ENCODE measurements at places on chromosomes 3 and 15. TPM values are rescaled to one million over a fixed set of nuclear protein-coding genes. Genes with fewer than 3 reads are reported as not detected.

Gene AADACL2
- not detected for total RNA-seq

Gene LRRC31
- total RNA-seq = not detected

GRCh38 chr3:100634493-100635272 is 25.3 kb downstream of the ADGRG7 start:
- DNase-seq = peak; percentile 27

Gene CFAP91
- total RNA-seq = 0.53 TPM

Gene CPN2
- total RNA-seq = 0.36 TPM

DNA sequence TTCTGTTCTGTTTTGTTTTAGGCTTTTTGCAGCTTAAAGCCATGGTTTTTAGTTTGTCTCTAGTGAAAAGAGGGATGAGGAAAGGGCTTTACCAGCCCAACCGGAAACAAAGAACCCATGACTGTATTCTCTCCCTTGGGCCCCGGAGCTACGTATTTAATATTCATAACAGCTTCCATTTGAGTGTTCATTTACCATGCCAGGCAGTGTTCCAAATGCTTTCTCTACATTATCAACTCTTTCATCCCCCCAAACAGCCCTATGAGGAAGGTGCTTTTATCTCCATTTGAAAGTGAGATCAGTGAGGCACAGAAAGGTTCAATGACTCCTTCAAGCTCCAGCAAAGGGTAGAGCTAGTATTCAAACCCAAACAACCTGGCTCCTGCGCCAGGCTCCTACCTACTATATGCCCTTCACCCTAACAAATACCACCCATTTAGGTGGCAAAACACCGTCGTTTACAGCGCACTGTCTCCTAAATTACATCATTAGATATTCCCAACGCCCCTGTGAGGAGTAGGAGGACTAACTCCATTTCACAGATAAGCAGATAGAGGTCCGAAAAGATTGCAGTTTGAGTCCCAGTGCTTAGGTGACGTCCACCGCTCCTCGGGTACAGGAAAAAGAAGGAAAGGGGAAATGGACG is 27.9 kb downstream of the GTPBP8 start:
- no peak for DNase-seq

GRCh38 chr3:69647511-69648110 is 91.7 kb upstream of the MITF start:
- DNase-seq = no peak

DNA sequence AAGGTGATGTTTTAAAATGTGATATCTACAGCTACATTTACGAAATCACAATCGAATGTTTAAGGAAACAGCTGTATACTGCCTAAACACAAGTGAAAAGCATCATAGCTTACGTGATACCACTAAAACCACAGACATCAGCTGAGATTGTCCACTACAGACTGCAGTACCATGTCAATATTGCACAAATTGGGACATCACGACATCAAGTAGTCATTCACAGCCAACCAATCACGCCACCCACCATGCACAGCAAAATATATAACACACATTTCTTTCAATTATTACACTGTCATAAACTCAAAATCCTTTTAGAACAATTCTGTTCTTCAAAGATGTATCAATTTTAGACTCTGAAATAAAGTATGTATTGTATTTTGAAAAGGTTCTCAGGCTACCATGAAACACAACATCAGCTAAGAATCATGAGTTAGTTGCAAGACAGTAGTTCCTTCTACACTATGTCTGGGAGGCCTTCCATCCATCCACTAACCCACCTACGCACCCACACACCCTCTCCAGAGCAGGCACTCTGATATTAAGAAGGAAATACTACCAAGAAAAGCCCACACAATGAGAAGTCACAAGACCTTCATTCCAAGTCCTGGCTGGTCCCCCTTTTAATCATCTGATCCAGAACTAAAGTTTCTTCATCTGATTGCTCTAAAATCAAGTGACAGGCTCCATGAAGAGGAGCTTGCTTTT is 3.1 kb downstream of the DMXL2 start:
- DNase-seq = no peak

- DNase-seq = peak; percentile 82
Measured at GRCh38 chr3:171772427-171773056, 37.7 kb downstream of the PLD1 start.

- DNase-seq = no peak
Measured at GRCh38 chr3:100149713-100150415, 35.6 kb upstream of the FILIP1L start.

Gene RETNLB
- total RNA-seq = not detected

- DNase-seq = no peak
Measured at GRCh38 chr3:122679882-122680474, 661 bp upstream of the PARP14 start.

- DNase-seq = no peak
Measured at GRCh38 chr3:174859114-174859735, at the start of gene NAALADL2. TSS of gene NAALADL2 (plus strand) at chr3:174859334.

GRCh38 chr3:151501171-151501922 is 40.5 kb upstream of the IGSF10 start:
- DNase-seq = peak; percentile 61

Gene BTLA
- not detected for total RNA-seq

GRCh38 chr3:13532085-13532484 is 16.8 kb upstream of the FBLN2 start:
- DNase-seq = no peak

DNA sequence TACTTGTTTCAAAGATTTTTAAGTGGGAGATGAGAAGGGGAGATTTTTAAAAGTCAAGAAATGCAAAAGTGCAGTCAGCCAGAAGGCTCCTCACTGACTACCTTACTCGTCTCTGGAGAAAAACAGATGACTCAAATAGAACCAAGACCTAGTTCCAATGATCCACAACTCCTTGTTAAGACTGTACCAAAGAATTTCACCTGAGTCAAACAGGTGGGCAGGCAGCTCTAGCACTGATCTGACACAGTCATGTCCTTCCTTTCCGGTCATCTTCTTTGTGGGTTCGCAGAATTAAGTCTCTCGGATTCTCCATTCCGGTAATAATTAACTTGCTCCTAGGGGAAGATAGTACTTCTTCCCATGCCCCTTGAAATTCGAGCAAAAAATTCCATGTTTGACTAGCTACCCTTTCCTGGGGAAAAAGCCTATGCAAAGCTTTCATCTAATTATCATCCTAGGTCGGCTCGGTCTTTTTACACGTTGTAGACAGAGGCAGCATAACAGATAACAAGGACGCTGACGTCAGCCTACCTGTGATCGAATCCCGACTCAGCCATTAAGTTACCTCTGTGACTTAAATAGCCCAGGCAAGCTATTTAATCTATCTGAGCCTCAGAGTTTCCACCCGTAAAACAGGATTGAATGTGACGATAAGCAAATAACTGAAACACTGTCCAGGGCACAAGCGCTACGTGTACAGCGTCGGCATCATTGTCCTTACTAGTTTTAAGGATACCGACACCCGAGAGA is 758 bp downstream of the SELENOK start:
- DNase-seq = no peak

GRCh38 chr3:22496641-22497040 is 706.5 kb upstream of the UBE2E2 start:
- no peak for DNase-seq

DNA sequence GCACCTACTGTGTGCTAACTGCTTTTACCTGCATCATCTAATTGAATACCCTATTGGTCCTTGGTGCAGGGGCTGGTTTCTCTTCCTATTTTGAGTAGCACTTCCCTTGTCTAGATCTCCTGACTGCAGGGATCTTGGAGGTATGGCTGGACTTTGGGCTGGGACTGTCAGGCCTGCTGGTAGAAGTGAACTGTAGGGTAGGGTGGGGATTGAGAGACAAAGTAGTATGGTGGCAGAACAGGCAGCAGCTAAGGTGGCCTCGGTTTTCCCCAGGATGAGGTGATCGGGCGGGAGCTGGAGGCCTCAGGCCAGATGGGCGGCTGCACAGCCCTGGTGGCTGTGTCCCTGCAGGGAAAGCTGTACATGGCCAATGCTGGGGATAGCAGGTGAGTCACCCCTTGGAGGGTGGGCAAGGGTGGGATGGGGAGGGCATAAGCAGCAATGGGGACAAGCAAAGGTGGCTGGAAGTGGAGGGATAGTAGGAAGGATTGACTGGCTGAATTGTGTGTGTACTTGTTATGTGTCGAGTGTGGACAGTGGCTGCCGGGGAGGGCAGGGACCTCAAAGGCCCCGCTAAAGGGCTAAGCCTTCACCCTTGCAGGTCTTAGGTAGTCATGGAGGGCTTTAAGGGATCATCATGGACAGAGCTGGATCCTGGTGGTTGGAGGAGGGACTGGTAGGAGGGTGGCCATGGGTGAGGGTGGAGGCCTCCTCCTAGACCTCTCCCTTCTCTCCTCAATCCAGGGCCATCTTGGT is 2.0 kb downstream of the PPM1M start:
- DNase-seq = no peak

Gene SCAMP5
- 5.8 TPM for total RNA-seq

All from cardiac muscle cell (in vitro differentiated cells and primary cell).